ENCODE measurements at places on chromosomes 2 and 18.
A peak's percentile ranks its signal among the peaks of the same experiment; 100 is the strongest.

DNA sequence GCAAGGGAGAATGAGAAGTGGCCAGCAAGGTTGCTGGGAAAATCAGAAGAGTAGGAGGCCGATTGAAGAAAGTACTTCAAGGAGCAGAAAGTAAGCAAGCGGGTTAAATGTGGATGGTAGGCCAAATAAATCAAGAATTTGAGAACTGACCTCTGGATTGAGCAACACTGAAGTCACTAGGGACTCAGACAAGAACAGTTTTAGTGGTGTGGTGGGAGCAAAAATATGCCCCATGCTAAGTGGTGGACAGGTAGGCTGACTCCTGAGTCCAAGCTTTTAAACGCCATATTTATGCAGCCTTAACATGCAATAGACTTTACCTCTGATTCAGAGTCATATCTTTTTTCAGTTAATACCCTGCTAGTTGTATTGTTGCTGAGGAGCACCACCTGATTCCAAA is 4.5 kb downstream of the TRABD2A start:
- no peak for DNase-seq

- DNase-seq: no peak
These were observed 427.7 kb downstream of the TGIF1 start for GRCh38 chr18:3877678-3878077.

- no peak for DNase-seq
These were observed 328.8 kb downstream of the ARL6IP6 start for GRCh38 chr2:153047220-153047619.

GRCh38 chr2:55865096-55865835 is 58.3 kb downstream of the EFEMP1 start:
- no peak for DNase-seq

DNA sequence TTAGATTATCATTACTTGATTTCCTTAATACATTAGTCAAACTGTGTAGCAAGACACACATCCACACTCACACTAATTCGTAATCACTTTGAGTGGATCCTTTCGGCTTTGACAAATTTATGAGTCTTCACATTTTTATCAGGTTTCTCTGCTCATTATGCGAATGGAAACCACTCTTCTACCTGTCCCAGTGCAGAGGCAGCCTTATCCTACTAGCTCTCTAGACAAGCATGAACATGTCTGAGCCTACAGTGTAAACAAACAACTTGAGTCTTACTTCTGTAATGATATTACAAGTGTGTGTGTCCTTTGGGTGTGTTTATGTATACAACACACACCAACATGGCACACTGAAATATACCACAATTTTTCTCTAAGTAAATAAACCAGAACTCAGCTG is 361.9 kb upstream of the CHST9 start:
- DNase-seq: no peak

DNA sequence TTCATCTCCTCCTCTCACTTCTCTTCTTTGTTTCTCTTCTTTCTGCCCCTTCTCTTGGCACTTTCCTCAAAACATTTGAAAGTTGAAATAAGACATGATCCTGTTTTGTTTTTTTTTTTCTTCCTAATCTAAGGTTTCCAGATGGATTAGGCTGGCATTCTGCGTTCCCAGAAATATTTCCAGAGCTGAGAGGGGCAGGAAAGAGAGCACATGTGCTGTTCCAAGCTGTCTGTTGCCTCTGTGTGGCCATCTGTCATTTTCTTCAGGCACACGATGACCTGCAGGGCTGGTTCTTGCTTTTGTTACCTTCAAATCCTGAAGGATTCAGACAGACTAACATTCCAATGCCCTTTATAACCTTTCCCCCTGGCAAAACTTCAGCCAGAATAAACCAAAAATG is 142.9 kb downstream of the RNF144A start:
- DNase-seq: no peak

GRCh38 chr18:24516261-24516660 is 55.8 kb downstream of the HRH4 start:
- no peak for DNase-seq

DNA sequence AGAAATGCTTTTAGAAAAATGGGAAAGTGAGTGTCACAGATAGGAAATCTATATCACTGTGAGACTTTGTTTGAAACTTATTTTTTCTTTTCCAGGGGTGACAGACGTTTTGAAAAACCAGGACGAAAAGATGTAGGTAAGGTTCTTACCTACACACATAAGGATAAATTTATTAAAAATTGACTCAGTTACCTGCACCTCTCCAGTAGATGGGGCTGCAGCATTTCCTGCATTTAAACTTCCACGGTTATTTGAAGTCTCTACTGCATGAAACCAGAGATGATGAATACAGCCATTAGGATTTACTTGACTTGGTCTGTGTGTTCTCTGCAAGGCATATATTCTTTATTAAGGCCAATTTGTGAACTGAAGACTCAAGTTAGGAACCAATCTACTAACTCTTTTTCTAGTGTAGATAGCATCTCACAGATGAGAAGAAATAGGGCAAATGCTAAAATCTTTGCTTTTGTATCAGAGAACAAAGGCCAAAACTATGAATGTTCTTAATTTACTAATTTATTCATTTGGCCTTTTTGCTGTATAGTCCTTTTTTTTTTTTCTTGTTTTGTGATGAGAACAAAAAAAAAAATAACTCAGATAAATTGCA is 15.0 kb downstream of the KCNJ13 start:
- no peak for DNase-seq

GRCh38 chr2:154565433-154565832 is 133.1 kb upstream of the KCNJ3 start:
- no peak for DNase-seq

DNA sequence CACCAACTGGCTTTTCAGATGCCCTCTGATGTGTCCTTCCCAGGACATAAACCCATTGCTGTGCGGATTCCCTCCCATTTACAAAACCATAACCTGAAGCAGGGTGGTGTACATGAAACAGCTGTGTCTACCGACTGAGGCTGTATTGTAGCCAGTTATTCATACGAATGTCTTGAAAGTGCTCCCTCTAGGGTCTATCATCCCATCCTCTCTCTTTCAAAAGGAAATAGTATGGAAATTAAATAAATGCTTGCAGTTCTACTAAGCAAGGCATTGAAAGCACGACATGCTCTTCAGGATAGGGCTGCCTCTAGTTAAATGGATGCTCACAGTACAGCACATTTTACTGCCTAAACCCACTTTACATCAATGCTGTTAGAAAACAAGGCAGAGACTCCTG is 112.2 kb upstream of the PXDN start:
- no peak for DNase-seq

DNA sequence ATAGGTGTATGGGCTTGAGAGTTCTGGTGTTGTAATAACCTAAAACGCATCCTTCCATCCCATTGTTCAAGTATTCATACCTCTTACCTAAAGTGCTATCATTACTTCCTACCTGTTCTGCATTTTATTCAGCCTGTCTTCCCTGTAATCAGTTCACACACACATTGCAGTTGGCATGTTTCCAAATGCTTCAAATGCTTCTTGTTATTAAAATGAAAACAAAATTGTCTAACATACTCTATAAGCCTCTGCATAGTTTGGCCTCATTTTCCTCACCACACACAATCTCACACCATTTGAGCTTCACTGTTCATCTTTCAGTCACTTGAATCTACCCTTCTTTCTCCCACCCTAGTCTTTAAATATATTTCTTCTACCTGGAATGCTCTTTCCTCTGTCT is 1178.2 kb upstream of the NRXN1 start:
- no peak for DNase-seq

DNA sequence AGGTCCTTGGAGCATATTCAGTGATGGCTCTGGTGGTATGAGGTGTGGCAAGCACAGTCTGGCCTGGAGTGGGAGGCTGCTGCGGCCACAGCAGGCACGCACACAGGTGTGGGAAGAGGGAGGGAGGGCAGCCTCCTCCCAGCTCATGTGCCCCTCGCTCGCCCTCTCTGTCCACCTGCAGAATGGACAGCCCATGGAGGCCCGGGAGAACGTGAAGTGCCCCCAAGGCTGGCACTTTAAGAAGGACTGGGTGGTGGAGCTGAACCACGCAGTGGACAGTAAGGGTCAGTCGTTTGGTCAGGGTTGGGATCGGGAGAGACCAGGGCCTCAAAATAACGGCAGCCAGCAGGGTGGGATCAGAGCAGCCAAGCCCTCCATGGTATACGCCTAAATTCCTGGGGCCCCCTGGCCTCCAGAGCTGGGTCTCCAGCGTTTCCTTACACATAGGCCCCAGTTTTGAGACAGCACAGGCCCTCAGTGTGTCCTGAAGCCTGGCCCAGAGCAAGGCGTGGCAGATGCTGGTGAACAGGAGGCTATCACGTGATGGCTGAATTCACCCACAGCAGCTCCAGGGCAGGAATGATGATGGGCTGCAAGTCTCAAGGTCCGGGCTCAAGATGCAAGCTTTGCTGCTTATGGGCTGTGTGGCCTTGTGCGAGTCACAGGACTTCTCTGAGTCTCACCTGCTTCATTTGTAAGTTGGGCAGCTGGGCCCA is 47.9 kb downstream of the FER1L5 start:
- DNase-seq: no peak

DNA sequence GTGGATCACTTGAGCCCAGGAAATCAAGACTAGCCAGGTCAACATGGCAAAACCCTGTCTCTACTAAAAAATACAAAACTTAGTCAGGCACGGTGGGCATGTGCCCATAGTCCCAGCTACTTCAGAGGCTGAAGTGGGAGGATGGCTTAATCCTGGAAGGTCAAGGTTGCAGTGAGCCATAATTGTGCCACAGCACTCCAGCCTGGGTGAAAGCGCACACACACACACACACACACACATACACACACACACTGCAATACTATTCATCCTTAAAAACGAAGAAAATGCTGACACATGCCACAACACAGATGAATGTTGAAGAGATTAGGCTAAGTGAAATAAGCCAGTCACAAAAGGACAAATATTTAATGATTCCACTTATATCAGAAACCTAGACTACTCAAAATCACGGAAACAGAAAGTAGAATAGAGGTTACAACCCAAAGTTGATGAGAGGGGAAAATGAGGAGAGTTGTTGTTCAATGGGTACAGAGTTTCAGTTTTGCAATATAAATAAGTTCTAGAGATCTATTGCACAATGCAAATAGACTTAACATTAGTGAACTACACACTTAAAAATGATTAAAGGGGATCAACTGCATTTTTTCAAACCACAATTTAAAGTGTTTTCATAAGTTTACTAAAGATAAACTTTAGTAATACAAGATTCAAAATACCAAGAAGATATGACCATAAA is 114.5 kb downstream of the USP34 start:
- no peak for DNase-seq

- peak; percentile 48 for DNase-seq
These were observed 1.2 kb upstream of the CCNT2 start for GRCh38 chr2:134917360-134917865.
